ENCODE measurements at places on chromosomes 6 and 20.

DNA sequence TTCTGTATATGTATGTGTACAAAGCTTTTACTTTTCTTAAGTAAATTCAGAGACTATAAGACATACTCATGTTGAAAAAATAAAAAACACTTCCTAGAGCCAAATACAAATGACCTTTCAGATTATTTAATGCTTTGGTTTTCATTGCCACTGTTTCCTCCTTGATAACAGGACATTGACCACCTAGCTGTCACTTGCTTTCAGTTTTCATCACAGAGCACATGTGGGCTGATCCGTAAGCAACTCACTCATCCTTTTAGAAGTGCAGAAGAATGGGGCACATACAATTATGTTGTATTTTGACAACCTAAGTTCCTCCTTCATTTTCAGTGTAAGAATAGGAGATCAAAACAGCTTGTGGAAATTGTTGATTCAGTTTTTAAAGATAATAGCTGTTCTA lies 6.2 kb downstream of the ZBTB2 start:
- DNase-seq: no peak

DNA sequence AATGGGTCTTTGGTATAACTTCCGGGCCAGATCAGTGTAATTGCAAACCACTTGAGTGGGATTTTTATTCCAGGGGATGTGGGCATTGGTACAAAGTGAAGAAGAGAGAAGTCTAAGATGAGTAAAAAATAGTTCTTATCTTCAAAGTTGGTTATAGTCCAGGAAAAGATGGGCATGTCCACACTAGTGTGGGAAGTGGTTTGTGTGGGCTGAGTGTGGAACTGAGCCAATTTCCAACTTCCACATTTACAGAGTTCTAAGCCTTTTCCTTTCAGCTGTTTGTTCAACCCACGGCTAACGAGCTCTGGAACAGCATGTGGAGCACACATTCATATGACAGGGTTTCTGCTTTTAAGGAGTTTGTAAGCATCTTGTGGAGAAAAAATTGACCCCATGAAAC lies 72.3 kb upstream of the IFNGR1 start:
- DNase-seq: peak; percentile 81

GRCh38 chr6:93235775-93236174 lies 183.6 kb downstream of the EPHA7 start:
- no peak for DNase-seq

DNA sequence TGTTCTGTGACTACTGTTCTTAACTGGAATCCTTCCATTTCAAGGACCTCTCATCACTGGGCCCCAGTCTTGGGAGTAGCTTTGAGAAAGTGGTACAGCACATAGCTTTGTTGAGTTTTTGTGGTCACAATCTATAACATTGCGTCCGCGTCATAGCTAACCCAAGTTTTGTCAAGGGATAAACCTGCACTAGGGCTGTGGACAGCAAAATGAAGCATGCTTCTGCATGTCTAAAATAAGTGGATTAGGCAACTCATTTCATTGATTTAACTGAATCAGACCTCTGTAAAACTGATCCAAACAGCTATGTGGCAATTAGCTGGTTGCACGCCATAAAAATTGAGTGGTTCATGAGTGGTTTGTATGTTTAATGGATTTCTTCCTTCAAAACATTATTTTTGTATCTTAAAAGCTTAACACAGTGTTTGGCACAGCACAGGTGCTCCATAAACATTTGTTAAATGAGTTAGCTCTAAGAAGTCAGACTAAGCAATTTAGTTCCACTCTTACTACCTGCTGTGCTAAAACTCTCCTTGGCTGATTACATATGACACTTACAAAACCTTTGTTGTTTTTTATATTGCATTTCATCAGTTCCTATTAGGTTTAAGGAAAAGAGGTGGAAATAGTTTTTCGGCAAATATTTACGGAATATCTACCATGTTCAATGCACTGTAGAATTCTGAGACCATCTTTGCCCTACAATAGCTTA lies 160.3 kb upstream of the ATXN1 start:
- no peak for DNase-seq

- DNase-seq: no peak
Measured at GRCh38 chr6:70838907-70839285, 118.0 kb downstream of the B3GAT2 start.

Data from Ammon's horn (tissue), 1 donor.